ENCODE measurements at places on chromosomes 4 and X.

GRCh38 chrX:120604361-120604782 lies 471 bp downstream of the MCTS1 start:
- peak; percentile 25 for DNase-seq

DNA sequence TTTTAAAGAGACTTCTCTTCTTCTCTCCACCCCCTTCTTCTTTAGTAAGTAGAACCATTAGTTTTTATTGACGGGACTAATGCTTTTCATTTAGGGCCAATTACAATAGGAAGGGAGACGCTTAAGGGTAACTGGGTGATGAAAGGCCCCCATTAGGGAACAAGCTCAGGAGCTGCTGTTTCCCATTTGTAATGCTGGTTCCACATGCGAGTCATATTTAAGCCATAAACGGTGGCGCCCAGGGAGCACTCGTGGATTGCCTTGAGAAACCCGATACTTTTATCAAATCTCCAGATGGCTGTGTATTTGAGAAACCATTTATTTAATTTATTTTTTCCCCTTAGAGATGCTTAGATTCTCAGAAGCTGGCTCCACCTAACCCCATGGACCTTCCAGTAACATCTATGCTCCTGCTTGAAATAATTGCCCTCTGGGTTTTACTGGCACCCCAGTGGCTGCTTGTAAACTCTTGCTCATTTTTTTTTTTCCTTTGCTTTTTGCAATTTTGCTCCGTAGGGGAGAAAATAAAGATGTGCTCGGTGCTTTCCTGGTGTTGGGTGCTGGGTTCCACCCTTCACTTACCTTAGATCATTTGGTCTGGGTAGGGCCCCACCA lies 124.2 kb upstream of the MSX1 start:
- no peak for DNase-seq

DNA sequence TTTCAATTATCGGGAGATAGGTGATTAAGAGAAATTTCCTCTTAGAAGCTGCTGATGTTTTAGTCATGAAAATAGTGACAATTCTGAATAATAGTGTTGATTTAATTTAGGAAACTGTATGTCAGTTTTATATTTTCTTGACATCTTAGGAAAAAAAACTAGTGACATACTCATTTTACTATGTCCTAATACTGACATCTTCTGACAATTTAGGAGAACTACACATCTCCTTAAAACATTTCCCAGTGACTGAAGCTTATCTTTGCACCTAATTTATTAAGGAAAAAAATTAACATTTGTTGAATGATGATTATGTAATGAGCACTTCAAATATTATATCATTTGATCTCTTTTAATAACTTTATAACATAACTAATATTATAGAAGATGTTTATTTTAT lies 42.0 kb upstream of the RBMXL3 start:
- DNase-seq = no peak

DNA sequence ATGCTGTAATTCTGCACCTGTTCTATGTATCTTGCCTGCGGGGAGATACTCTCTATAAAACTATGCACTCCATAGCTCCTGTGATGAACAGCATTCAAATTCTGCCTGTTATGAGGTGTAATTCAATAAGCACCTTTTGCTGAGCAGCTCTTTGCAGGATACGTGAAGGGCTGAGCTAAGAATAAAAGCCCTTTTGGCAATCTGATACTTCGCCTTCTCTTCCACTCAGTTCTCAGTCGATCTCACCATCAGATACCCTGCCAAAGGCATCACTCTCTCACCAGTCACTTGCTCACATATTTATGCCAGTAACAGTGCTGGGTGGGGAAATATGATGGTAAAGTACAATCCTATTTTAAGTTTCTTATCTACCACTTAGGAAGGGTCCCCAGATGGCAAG lies 67.2 kb downstream of the RPS3A start:
- DNase-seq = no peak

DNA sequence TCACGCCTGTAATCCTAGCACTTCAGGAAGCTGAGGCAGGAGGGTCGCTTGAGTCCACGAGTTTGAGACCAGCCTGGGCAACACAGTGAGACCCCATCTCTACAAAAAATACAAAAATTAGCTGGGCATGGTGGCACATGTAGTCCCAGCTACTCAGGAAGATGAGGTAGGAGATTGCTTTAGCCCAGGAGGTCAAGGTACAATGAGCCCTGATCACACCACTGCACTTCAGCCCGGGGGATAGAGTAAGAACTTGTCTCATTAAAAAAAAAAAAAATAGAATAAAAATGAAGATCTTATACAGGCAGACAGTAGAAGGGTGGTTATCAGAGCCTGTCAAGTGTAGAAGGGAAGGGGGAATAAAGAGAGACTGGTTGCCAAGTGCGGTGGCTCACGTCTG lies 116.9 kb downstream of the PDS5A start:
- no peak for DNase-seq

- DNase-seq = no peak
These were observed 6.8 kb upstream of the ACSL4 start for GRCh38 chrX:109739625-109740432.

DNA sequence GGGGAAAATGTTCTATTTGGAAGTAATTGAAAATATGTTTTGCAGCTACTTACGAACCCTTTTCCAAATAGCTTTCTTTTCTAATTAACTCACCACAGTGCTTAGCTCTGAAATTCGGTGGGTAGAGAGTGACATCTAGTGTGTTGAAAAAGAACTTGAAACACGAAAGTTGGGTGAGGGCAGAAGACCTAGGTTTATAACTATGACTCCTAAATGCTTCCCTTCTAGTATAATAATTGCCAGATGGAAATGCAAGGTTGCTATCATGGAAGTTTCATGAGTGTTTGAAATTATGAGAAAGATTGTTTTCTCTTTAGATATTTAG lies 77.3 kb upstream of the NOCT start:
- no peak for DNase-seq

DNA sequence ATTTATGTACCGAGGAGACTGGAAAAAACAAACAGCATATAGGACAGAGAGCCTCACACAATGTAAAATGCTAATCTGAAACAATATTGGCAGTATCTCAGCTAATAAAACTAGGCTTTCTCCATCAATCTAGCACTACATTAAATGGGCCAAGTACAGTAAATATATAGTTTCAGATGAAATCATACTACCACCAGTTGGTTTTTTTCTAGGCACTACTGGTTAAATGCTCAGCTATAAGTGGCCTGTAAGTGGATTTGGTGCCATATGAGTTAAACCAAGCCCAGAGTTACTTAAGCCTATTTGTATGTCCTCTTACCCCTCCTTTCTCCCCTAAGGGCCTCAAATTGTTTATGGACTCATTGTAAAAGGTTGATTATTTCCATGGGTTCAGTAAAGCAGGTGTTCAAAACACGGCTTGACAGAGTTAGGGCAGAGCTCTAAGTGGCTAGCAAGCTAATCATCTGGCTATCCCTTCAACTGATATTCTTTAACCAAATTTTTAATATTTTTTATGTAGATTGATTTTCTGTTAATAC lies 57.5 kb downstream of the FAM13A start:
- peak; percentile 36 for DNase-seq

DNA sequence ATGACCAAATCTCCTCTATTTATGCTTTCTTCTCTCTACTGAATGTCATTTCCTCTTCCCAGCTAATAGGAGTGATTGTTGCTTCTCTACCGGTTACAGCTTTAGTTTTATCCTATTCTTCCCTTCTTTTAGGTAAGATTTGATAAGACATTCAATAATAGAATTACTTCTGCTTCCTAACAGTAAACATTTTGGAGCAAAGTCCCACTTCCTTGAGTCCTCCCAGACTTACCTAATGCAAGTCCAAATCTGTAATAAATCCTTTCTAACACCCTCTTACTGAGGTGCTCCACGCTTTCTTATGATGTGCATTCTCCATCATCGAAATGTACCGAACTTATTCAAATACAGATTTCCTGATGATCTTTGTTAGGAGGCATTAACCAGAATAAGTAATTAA lies 79.2 kb upstream of the GPM6A start:
- no peak for DNase-seq

Data from NCI-H187 (cell line).